ENCODE measurements at places on chromosomes 13 and 19.

GRCh38 chr13:23696610-23697009 is 126.4 kb downstream of the TNFRSF19 start:
- DNase-seq, result no peak

DNA sequence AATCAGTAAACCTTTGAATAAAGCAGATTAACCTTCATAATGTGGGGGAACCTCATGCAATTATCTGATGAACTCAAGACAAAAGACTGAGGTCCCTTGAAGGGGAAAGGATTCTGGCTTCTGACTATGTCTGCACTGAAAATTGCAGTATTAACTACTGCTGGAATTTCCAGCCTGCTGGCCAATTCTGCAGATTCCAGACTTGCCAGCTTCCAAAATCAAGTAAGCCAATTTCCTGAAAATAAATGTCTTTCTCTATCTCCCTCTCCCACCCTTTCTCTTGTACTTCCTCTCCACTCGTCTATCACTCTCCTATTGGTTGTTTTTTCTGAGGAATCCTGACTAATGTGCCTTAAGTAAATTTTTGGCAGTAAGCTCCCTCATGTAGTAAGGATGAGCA is 1479.9 kb upstream of the PRR20A start:
- no peak for DNase-seq

DNA sequence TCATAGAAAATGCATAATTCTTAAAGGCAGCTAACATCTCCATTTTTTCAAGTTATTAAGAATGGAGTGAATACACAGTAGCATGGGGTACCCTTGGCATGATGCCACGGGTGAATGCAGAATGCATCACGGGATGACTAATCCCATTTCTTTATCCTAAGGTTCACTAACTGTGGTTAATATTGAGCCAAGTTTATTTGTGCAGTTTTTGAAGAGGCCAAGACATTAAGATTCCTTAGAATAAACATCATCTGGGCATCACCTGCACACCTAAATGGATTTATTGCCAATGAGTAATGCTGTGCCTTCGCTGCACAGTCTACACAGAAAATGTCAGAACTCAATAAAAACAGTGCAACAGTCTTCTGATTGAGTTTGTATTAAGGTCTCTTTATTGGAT is 333.1 kb downstream of the GPC6 start:
- DNase-seq, result no peak

DNA sequence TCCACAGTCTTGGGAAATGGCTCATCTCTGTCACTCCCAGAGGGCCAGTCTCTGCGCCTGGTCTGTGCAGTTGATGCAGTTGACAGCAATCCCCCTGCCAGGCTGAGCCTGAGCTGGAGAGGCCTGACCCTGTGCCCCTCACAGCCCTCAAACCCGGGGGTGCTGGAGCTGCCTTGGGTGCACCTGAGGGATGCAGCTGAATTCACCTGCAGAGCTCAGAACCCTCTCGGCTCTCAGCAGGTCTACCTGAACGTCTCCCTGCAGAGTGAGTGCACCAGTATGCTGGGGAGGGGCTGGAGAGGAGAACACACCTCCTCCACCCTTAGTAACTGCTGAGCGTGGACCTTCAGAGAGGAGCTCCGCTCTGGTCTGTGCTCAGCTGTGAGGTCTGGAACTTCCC is 2.3 kb downstream of the SIGLEC9 start:
- no peak for DNase-seq

DNA sequence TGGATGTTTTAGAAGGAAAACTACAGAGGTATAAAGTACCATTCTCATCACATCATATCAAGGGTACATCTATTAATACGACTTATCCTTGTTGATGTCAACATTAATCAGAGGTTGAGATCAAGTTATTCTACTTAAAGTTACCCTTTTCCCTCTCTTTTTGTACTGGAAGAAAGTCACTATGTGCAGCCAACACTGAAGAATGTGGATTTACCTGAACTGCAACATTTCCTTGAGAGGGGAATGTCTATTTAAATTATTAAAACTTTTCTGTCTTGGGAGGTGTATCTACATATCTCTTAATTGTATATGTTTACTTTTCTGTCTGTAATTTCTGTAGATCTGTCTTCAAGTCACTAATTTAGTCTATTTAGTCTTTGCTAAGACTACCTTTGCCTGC is 2.5 kb upstream of the FBXL3 start:
- no peak for DNase-seq

DNA sequence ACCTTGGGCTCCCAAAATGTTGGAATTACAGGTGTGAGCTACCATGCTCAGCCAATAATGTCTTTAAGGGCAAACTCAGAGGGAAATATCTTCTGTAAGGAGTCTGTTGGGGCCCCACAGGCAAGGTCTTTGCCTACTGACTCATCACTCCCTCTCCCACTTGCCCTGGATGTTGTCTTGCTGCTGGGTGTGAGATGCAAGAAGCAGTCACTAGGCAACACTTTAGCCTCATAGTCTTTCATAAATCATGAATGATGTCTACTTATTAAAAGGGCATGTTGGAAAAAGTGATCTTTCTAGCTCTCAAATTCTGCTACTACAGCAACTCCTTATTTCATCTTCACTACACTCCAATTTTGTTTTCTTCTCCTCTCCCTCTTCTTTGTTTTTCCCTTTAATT is 34.6 kb upstream of the SLC10A2 start:
- DNase-seq, result no peak

- DNase-seq, result no peak
Measured at GRCh38 chr19:48950159-48950558, 4.5 kb upstream of the BAX start.

DNA sequence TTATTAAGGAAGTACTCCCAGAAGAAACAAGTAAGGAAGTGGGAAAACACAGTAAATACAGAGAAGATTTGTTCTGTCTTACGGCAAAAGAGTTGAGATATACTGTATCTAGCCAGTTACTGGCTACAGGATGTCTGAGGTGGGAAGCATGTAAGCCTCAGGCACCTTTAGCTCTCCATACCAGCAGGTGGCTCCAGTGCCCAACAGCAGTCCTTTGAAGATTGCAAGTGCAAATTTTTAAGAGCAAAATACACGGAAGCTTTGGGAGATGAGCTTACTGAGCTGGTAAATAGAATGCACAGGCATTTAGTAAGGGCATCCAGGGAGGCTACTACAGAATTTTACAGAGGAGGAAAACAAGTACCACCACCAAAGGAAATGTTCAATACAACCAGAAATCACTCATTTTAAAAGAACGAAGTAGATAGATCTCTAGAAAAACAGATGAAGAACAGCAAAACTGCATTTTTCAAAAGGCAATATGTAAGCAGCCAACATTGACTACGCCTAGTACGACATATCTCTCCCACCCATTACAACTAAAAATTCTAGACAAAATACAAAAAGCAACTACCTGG is 57.9 kb upstream of the VSTM2B start:
- no peak for DNase-seq

DNA sequence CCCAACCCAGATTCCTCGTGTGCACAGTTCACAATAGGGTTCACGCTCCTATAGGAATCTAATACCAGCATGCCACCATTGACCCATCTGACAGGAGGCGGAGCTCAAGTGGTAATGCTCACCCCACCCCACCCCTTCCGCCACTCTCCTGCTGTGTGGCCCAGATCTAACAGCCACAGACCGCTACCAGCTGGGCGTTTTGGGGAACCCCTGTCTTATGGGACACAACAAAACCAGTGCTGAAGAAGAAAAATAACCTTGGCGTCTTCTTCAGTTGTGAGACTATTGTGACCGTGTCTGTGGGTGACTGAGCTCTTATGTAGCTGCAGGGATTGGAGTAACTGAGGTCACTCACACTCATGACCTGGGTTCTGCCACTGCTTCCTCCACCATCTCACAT is 5.2 kb upstream of the OR10H1 start:
- DNase-seq, result no peak
